Hepatic stellate cell (primary cell): ENCODE measurements at places on chromosomes 5 and 9.

DNA sequence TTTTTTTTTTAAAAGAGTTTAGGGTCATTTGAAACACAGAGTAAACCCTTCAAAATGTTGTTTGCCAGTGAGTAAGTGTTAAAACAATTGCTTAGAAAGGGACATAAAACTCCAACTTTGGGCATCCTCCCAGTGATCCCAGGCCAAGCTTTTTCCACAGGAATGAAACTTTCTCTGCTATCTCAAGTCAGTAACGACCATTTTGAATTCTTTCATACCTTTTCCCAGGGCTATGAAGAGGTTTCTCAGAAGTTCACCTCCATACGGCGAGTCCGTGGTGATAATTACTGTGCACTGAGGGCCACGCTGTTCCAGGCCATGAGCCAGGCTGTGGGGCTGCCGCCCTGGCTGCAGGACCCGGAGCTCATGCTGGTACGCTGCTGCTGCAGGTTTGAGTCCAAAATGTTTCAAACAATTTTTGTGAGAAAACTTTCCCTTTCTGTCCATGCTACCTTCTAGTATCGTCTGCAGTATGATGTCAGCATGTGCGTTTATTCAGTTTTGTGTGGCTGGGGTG lies 16.8 kb downstream of the OTULIN start:
- DNase-seq: no peak

GRCh38 chr5:83418356-83419321 lies 52.9 kb upstream of the VCAN start:
- DNase-seq: no peak

DNA sequence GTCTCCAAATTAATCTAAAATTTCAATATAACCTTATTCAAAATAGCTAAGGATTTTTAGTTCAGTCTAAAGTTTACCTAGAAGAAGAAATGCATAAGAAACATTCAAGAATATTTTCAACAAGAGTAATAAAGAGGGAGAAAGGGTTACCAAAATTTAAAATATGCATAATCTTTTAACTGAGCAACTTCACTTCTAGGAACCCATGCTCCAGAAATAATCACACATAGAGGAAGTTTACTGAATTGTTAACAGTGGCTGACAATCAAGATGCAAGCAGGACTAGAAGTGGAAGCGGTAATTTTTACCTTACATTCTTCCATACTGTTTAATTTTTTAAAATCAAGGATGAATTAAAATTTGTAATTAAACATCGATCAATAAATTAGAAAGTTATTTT lies 1.9 kb downstream of the PJA2 start:
- no peak for DNase-seq

- DNase-seq: no peak
Observed at GRCh38 chr5:156824800-156825199, 25.3 kb upstream of the PPP1R2B start.

DNA sequence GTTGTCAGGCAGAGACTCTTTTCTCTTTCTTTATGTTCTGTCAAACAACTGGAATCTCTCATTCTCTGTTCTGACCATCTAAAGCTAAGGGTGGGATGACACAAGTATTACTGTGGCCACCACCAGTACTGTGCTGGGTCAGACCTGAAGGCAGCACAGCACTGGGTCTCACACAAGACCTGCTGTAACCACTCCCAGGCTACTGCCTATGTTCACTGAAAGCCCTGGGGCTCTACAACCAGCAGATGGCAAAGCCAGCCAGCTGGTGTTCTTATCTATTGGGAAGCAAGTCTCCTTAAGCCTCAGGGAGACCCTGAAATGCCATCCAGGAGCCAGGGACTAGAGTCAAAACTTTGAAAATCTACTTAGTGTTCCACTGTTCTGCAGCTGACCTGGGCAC lies 189.5 kb downstream of the SLCO4C1 start:
- DNase-seq: no peak

DNA sequence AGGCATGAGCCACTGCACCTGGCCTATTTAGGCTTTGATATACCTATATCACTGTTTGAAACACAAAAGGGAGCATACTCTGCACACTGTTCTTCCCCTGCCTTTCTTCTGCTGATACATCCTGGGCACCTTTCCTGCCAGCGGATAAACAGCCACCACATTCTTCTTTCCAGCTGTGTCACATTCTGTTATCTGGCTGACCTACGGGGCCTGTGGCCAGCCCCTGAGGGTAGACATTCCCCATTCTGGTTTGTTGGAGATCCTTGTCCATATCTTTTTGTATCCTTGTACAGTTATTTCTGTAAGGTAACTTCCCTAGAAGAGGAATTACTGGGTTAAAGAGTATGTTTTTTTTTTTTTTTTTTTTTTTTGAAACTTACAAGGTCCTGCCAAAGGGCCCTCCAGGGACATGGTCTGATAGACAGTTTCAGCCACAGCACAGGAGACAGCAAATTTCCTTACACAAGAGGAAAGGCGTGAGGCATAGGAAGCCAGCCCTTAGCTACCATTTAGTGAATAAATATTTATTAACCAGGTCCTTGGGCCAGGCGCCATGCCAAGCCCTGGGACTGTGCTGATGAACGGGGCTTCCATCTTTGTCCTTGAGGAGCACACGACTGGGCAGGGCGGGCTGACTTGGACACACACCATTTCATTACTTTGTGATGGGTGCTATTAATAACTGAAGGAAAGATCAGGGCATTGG lies 57.8 kb downstream of the ERGIC1 start:
- peak; percentile 54 for DNase-seq

DNA sequence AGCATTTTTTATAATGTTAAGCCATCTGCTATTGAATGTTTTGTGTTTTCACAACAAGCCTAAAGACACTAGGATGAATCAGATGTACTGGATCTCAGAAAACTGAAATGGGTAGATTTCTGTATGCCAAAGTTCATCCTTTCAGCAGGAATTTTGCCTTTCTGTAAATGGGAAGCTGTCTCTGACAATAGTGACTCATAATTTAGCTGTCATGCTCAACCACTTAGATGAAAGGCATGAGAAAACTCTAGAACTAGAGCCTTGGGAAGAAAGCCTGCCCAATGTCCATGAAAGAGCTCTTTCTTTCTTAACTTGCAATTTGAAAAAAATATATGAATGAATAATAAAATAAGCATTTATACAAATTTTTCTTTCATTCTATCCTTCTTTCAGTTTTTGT lies 616.0 kb upstream of the EDIL3 start:
- DNase-seq: peak; percentile 14

- no peak for DNase-seq
Observed at GRCh38 chr5:96320797-96321196, 112.3 kb downstream of the PCSK1 start.

DNA sequence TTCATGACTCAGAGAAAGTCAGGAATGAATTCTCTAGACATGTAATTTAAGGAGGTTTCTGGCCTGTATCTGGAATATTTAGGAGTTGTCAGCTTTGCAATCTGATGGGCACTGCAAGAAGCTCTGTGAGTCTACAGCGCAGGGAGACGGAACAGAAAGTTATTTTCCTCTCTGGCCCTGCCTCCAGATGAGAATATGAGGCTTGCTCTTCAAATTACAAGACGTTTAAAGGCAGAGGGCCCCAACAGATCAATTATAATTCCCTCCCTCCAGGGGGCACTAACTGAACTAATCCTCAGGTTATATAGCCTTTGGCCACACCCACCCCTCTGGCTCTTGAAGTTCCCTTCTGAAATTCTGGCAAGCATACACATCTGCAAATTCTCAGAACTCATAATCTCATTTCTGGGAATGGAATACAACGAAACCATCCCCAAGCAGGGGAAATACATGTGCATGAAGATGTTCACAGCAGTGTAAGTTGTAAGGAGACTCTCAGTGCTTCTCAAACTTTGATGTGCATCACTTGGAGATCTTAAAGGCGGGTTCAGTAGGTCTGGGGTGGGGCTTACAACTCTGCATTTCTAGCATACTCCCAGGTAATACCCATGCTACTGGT lies 307.6 kb downstream of the CWC27 start:
- DNase-seq: peak; percentile 24

- no peak for DNase-seq
Observed at GRCh38 chr5:93674866-93675459, 66.4 kb downstream of the POU5F2 start.

- DNase-seq: no peak
Observed at GRCh38 chr9:84513979-84514378, 155.6 kb upstream of the NTRK2 start.

DNA sequence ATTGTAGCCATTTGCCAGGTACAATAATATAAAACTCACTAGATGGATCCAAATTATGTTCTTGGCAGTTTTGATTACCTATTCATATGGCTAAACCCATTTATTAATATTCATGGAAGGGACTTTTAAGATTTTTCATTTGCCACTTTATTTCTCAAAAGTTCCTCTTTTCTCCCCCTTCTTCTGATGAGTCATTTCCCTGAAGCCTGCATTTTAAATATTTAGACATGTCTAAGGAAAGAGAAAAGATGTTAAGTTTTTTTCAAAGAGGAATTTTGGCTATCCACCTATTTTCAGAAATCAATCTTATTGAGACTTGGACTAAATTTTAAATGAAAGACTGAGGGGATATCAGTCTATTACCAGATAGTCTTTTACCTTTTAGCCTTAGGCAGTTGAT lies 1189.4 kb downstream of the EFNA5 start:
- no peak for DNase-seq

DNA sequence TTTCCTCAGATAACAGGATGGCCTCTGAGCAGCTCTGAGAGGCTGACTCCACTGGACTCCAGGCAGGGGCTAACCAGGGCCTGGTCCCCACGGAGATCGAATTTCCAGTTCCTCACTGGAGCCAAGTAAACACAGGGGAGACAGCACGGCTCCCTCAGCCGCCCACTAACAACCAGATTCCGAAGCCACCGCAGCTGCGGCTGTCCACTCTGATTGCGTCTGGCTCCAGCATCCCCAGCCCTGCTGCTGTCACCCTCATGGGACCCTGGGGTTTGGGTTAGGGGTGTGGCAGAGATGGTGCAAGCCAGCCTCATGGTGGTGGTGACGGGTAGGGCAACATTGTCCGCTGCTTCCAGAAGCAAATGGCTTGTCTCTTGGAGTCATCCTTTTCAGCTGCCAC lies 172.6 kb downstream of the RGS3 start:
- no peak for DNase-seq

GRCh38 chr5:79798893-79799590 lies 109.4 kb downstream of the CMYA5 start:
- no peak for DNase-seq

DNA sequence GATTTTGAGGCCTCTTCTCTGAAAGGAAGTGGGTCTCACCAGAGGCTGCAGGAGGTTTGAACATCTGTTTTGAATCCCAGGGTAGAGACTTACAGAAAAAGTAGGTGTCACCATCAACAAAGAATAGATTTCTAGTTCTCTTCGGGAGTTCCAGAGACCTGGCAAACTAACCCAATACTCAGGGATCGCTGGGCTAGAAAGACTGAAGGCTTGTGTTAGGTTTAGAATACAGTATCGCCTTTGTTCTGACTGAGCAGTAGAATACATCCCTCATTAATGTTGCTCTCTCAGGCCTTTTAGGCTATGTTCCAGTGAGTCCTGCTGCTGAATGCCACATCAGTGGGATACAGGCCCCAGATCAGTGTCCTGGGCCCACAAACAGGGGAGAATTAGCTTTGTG lies 27.2 kb downstream of the RUSC2 start:
- DNase-seq: no peak

DNA sequence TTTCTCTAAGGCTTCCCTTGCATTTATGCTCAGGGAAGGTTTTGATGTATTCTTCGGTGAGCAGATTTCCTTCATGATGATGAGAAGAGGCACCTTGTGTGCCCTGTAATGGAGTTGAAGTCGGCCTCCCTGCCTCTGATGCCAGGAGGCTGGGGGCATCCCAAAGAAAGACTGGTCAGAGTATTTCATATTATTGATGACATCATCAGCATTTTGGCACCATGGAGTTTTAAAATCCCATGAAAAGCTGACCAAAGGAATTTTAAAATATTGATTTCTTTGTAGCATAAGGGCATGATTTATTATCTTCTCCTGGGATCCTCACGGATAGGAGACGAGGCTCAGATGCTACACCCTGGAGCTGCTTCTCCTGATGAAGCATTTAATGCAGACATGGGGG lies 231.2 kb upstream of the IRX1 start:
- DNase-seq: no peak

GRCh38 chr5:33513462-33514185 lies 72.9 kb downstream of the TARS1 start:
- peak; percentile 54 for DNase-seq

DNA sequence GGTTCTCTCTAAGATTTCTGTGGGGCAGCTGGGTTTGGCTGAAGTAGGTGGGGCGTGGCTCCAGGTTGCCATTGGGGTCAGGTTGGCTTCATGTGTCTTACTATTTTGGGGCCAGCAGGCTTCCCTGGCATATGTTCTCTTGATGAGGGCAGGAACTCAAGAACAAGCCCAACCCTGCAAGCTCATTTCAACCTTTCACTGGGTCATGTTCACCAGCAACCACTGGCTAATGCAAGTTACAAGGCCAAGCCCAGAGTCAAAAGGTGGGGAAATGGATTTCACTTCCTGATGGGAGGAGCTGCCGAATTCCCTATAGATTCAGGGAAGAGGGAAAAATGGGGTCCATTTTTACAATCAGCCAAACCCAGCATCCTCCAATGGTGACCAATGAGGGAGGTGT lies 34.0 kb upstream of the HAND1 start:
- no peak for DNase-seq

DNA sequence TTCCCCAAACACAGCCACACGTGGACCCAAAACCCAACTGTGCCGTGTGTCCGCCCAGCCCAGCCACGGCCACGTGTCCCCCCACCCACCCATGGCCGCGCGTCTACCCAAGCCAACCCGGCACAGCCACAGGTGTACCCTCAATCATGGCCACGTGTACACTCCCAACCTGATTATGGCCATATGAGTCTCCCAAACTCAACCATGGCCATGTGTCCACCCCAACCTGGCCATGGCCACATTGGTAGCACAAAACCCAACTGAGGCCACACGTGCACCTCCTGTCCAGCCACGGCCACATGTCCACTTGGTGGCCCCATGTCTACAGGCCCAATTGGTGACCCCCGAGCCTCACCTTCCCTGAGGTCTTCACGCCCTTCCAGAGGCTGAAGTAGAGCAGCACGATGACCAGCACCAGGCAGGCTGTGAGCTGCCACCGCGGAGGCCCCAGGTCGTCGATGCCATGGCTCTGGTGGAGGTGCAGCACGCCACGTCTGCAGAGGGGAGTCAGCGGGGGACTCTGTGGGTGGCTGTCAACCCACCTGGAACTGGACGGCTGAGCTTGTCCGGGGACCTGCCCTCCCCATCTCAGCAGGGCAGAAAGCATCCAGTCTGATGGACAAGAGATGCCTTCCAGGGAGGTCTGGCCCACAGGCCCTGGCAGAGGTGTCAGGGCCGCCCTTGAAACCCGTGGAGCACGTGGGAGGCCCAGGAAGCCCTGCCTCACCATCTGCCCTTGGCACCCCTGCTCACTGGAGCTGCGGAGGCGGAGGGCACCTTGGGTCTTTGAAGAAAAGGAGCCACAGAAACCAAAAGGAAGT lies 23.5 kb downstream of the SLC6A3 start:
- no peak for DNase-seq

DNA sequence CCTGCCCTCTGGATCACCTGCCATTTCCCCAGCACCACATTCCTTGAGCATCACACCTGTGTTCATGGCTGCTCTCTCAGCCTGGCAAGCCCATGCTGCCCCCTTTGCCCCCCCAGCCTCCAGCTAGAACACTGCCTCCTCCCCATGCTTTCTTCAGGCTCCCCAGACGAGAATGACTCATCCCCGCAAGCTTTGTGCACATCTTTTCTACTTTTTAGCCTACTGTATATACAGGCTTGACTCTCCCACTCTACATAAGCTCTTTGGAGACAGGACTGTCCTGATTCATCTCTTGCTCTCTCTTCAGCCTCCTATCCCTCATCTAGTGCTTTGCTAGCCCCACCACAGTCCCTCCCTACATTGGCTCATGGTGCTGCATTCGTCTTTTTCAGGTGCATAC lies 19.9 kb upstream of the GLIPR2 start:
- DNase-seq: no peak

GRCh38 chr5:126004636-126005035 lies 418.6 kb upstream of the GRAMD2B start:
- DNase-seq: no peak
